ENCODE measurements at places on chromosomes 1 and 21. TPM values are rescaled to one million over a fixed set of nuclear protein-coding genes. Genes with fewer than 3 reads are reported as not detected.
A peak's percentile ranks its signal among the peaks of the same experiment; 100 is the strongest.

- no peak overlapping the region for H3K27ac ChIP-seq
- H3K36me3 ChIP-seq = no peaks in the 10 kb centered on the region
Measured at GRCh38 chr1:34378968-34379856, 202.5 kb downstream of the C1orf94 start.

GRCh38 chr1:156673387-156674121, 3.7 kb downstream of the NES start:
- no peaks in the 10 kb centered on the region for H3K27me3 ChIP-seq
- no peak for DNase-seq
- H3K4me1 ChIP-seq = peaks cover 24% of the 10 kb centered on the region
- H3K36me3 ChIP-seq = peaks cover 9% of the 10 kb centered on the region
- H3K4me3 ChIP-seq = peak overlapping the region; percentile 26

DNA sequence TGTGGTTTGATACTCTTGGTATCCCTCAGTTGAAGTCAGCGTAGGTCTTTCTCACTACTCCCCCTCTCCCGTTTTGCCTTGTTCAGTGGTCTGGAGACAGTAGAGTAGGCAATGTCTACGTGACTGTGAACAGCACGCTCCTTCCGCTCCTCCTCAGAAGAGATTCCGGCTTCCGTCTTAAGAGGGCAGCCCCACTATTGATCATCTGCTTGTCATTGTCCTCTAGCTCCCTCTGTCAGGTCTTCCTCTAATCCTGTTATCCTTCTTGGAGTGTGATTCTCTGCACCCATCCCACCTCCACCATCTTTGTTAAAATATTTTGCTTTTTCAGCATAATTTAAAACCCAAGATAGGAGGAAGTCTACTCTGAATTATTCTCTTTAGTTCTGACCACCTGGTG, 129.9 kb upstream of the KCNK2 start:
- H3K4me1 ChIP-seq = peaks cover 5% of the 10 kb centered on the region
- no peak for DNase-seq
- no peak overlapping the region for H3K4me3 ChIP-seq
- H3K27me3 ChIP-seq = no peaks in the 10 kb centered on the region

GRCh38 chr1:248839168-248839555, 1.1 kb downstream of the ZNF672 start:
- peak overlapping the region; percentile 99 for H3K27ac ChIP-seq
- H3K27me3 ChIP-seq = no peaks in the 10 kb centered on the region
- H3K4me1 ChIP-seq = peaks cover 11% of the 10 kb centered on the region
- H3K36me3 ChIP-seq = no peaks in the 10 kb centered on the region

LRRC7 gene
- not detected for total RNA-seq

All from fibroblast of lung (primary cell).